ENCODE measurements at places on chromosomes 1 and 21.

DNA sequence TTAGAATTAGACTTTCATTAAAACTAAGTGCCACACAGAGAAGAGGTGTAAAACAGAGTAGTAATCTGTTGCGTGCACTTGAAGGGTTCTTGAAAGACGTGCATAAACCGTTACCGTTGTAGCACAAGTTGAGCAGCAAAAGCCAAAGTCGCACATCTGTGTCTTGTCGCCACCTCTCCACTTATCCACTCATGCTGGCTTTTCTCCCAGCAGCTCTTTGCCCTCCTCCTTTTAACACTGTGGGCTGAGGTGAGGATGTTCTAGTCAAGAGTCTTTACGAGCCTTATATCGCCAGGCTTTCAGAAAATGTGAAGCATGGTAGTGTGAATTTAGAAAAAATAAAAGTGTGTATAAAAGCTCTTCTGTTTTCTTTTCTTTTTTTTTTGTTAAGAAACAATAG, 48.0 kb downstream of the NR5A2 start:
- no peak for DNase-seq

- DNase-seq, result peak; percentile 4
Measured at GRCh38 chr1:216632980-216633379, 90.2 kb downstream of the ESRRG start.

DNA sequence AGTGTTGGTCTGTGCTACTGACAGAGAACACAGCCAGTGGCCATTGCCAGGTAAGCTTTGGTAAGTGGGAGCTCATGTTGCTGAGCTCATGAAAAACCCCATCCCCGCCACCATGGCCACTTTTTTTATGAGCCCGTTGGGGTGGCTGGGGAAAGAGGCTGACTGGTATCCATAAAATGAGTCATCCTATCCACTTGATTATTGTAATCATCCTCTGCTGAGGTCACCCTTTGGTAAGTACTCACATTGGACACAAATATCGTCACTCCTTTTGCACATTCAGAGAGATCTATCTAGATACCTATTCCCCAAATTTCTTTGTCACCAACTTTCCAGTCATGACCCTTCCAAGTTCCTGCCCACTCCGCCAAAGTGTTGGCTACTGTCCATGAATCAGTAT, 22.0 kb downstream of the SLAMF7 start:
- no peak for DNase-seq

- no peak for DNase-seq
Measured at GRCh38 chr1:113895961-113896360, 8.6 kb upstream of the BCL2L15 start.
